ENCODE measurements at places on chromosomes 6 and 20.

DNA sequence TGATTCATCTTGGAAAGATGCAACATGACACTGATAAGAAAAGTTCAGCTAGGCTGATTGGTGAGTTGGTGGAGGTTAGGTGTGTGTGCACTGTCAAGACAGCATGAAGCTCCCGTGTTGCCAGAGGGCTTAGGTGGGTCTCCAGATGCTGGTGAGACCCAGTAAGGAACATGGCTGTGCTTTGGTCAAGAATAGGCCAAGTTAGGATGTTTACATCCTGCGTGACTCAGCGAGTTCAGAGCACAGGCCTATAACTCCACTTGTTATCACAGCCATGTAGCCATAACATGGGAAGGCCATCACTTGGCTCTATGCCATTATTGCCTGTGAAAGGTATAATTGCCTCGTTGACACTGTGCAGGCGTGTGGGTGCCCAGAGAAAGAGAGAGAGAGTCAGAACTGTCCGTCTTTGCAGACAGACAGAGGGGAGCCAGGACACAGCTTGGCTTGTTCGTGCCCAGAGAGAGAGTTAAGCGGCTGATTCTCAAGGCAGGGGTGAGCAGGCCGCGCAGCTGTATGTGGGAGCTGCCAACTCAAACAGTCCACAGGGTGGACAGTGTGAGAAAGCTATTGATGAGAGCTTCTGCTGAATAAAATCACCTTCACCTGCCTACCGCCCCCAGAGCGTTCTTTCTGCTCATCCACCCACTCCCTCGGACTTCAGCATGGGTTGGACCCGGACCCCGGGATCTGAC lies 43.5 kb downstream of the OR2B6 start:
- no peak for DNase-seq

DNA sequence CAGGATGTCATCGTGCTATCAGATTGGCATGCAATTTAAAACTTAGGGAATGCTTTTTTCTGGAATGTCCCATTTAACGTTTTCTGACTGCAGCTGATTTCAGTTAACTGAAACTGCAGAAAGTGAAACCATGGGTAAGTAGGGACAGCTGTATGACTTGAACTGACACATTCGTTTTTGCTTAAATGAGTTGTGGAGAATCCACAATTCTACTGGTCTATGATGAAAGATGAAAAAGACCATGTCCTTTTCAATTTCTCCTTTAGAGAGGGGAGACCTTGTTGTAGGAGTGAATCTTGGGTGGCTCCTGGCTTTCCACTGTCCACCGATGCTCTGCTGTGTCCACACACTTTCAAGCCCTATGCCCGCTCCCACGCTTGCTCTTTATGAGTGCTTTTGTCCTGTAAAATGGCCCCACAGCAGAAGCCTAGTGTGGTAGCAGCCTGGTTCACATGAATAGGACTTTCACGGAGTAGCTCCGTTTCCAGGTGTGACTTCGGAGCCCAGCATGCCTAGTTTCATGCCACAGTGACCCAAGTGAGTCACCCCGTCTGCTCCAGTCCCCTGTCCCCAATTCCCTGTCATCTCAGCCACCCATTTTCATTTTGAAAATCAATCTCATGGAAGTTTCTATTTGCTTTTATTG lies 21.9 kb downstream of the DYNLT1 start:
- DNase-seq, result no peak

GRCh38 chr6:151128763-151129370 lies 110.9 kb upstream of the AKAP12 start:
- no peak for DNase-seq

- DNase-seq, result no peak
Observed at GRCh38 chr6:25186919-25187318, 92.3 kb upstream of the CARMIL1 start.

DNA sequence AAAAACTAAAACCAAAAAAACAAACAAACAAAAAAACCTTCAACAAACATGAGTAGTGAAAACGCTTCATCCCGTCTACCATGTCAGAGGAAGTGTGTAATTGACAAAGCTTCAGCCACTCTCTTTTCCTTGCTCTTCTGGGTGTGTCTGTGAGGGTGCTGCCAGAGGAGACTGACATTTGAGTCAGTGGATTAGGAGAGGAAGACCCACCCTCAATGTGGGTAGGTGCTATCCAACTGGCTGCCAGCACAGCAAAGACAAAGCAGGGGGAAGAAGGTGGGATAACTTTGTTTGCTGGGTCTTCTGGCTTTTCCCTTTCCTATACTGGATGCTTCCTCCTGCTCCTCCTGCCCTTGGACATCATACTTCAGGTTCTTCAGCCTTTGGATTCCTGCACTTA lies 145.6 kb downstream of the TASP1 start:
- no peak for DNase-seq

DNA sequence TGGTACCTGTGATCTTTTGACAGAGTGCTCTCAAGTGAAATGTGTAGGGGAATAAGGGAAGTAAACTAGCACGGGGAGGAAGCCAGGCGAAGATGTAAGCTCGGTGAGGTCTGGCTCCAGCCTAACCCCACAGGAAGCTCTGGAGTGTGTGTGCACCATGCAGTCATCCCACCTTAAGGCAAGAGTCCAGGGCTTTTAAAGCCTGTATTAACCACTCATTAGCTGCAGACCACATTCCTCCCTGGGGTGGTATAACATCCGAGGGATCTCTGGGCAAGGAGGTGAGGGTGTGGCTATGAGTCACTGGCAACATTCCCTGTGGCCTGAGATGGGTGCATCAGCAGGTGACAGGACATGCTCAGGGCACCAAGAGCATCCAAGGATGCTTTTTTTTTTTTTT lies 12.5 kb upstream of the RANBP9 start:
- no peak for DNase-seq

- no peak for DNase-seq
Observed at GRCh38 chr6:146092961-146093686, 64.3 kb downstream of the GRM1 start.

GRCh38 chr20:49210101-49210756 lies 9.0 kb upstream of the DDX27 start:
- DNase-seq, result no peak

- DNase-seq, result no peak
Observed at GRCh38 chr6:935582-935981, 242.6 kb upstream of the EXOC2 start.

DNA sequence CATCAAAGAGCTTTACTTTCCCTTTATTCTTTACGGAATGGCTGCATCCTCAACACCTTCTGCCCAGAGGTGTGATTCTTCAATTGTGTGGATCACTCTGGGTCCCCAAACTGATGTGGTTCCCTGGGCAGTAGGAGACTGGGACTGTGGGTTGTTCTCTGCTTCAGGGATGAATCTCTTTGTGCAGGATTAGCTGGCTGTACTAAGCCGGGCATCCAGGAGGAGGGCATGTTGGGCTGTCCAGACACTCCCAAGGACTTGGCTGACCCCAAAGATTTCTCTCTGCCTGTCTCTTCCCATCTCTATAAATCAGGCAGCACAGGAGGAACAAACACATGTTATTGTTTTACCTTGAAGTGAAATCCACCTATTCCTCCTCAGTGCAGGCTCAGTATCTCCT lies 15.3 kb downstream of the FARS2 start:
- DNase-seq, result no peak

- peak; percentile 44 for DNase-seq
Observed at GRCh38 chr20:40741507-40742106, 52.6 kb upstream of the MAFB start.

- DNase-seq, result no peak
Observed at GRCh38 chr6:169577236-169577635, 124.6 kb downstream of the WDR27 start.

DNA sequence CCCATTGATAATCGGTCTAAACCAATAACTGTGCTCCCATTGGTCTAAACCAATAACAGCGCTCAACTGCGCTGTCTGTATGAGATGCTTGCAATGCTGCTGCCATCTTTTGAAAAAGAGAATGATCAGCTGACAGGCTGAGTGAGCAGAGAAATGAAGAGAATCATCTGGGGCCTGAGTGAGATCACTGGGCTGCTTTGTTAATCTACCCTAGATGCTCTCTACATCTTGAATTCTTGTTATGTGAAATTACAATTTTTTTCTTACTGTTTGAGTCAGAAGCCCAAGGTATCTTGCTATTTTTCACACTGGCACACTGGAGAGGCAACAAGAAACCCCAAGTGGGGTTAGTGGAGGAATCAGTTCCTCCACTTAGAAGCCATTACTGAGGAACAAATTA lies 91.5 kb upstream of the GCM1 start:
- DNase-seq, result no peak

DNA sequence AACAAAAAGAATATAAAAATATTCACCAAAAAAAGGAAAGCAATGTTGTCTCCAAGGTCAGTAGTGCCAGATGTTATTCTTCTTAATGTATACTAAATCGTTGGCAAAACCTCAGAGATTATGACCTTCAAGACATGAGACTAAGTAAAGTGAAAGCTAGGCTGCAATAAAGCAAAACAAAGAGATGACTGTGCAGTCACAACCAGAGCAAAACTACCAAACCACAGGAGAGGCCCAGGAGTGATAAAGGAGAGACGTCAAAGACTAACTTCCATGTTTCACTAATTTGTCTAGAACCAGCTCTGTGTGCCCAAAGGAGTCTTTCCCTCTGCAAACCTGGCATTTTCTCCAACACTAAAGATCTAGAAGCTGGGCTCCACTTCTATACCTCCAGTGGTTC lies 155.9 kb upstream of the POU3F2 start:
- DNase-seq, result no peak

DNA sequence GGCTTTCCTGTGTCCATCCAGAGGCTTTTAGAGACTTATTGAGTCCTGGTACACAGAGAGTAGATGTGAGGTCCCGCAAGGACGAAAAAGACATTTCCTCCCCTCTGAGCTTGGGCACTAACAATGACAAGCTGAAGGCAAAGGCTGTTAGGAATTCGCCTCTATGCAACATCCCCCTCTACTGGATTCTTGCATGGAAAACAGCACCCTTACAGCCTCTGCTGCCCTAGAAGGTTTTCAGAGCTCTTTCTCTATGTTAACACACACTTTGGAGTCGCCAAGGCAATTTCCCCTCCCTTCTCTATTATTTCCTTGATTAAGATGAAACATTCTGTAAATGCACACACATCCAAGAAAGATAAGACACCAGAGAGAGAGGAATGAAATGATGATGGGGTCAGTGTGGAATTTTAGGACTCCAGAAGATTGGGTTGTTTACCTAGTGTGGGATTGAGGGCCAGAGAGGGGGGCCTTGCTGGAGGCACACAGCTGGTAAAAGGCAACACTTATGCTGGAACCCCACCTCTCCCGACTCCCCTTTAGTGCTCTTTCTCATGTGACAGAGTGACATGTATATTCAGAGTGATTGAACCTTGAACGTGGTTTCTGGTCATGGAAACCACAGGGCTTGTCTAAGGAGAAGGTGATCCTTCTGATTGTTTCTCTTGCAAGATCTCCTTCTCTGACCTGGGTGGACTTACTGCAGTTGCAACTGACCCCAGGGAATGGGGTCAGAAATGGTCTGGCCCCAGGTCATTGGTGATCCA lies 300.7 kb downstream of the CLIC5 start:
- peak; percentile 34 for DNase-seq

- DNase-seq, result no peak
Observed at GRCh38 chr6:20464847-20465246, 63.2 kb downstream of the E2F3 start.

DNA sequence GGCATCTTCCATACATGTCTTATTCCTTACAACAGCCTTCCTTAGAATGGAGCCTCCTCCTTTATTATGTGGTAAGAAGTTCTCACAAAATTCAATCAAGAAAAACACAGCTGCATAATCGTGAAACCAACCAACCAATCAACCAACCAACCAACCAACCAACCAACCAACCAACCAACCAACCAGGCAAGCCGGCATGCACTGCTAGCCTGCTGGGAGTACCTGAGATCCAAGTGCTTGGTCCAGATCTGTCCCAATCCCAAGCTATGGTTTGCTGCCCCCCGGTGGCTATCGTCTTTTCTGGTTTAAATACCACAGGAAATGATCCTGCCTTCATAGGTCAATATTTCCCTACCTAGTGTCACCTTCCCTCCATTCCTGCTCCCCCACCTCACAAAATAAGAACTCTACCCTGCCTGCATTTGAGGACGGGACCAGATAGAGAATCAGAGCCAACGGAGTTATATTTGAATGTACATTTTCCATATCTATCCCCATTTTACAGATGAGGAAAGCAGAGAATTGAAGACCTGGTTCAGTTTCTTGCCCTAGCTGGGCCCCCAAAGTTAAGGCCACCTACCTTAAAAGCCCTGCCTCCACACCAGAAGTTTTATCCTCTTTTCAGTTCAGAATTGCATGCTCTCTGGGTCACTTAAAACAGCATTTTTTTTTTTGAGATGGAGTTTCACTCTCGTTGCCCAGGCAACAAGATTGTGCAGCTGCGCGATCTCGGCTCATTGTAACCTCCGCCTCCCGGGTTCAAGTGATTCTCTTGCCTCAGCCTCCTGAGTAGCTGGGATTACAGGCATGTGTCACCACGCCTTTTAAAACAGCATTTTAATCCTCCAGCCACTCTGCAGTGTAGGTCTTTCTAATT lies 27.1 kb downstream of the RAB44 start:
- no peak for DNase-seq

GRCh38 chr6:163474581-163474980 lies 60.1 kb downstream of the QKI start:
- no peak for DNase-seq

- no peak for DNase-seq
Observed at GRCh38 chr6:76703285-76703684, 630.8 kb upstream of the IMPG1 start.

GRCh38 chr6:119233312-119233984 lies 116.1 kb downstream of the MAN1A1 start:
- DNase-seq, result no peak

- no peak for DNase-seq
Observed at GRCh38 chr6:56263596-56264315, 16.4 kb upstream of the COL21A1 start.

DNA sequence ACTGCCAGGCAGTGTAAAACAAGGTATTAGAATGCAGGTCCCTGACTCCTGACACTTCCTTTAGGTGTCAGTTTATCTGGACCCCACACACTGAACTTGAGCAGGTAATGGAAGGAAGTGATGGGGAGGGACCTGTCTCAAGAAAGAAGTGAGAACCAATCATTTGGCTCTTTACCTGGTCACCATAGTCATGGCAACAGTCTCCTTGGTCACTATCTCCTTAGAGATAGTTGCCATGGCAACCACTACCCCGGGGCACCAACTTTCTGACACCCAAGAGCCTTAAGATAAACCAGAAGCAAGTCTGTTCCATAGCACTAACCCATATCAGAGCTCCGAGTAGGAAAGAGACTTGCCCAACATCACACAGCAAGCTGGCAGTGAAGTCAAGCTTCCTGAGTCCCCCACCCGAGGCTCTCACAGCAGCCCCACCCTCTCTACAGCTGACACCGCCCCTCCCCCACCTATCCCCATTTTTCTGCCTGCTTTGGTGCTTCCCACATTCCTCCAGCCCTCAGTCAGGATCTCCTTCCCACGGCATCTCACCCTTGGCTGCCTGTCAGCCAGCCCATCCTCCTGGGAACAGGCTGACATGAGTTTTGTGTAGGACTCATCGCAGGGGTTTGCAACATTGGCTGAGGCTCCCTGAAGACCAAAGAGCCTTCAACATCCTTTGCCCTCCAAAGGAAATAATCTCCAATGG lies 16.3 kb upstream of the HM13 start:
- no peak for DNase-seq

DNA sequence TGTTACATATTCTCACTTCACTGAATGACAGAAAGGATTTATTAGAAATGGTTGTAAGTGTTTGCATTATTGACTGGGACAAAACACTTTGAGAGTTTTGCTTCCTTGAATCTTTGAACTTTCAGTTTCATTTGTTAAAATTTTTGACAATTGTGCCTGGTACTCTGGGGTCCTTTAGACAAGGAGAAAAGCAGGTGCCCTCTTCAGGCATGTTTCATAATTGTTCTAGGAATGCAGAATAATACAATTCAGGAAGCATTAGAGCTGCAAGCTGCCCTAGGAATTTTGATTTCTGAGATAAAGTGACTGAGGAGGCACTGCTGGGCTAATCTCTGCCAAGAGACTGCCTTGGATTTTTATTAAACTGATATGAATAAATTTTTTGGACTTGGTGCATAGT lies 49.7 kb downstream of the TOP1 start:
- DNase-seq, result no peak
